MCF 10A (cell line): ENCODE measurements at places on chromosomes 4 and X.

GRCh38 chr4:170097681-170098080 is 7.9 kb upstream of the AADAT start:
- DNase-seq = no peak
- no peak overlapping the region for H3K4me3 ChIP-seq
- no peaks in the 10 kb centered on the region for H3K27me3 ChIP-seq
- no peaks in the 10 kb centered on the region for H3K4me1 ChIP-seq
- H3K36me3 ChIP-seq = no peaks in the 10 kb centered on the region

- H3K36me3 ChIP-seq = no peaks in the 10 kb centered on the region
- no peaks in the 10 kb centered on the region for H3K27me3 ChIP-seq
- DNase-seq = no peak
- no peak overlapping the region for H3K27ac ChIP-seq
These were observed 54.4 kb upstream of the CXorf51B start for GRCh38 chrX:146755214-146755613.

DNA sequence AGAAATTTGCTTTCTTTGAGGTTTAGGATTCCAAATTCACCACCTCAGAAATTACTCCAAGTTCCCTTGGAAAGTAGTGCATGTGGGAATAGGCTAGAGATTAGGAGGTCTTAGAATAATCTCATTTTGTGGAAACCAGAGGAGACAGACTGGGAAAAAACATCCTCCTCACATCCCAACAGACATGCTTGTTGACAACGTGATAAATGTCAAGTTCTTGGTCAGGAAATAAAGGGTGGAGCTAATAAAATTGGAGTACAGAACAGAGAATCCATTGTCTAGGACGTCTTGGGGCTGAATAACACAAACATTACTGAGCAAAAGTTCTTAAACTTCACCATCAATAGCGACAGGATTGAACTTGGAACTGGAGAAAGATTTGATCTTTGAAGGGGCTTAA is 233.4 kb downstream of the PABPC4L start:
- no peak for DNase-seq
- no peaks in the 10 kb centered on the region for H3K36me3 ChIP-seq
- no peak overlapping the region for H3K27ac ChIP-seq
- no peak overlapping the region for H3K4me3 ChIP-seq
- H3K27me3 ChIP-seq = no peaks in the 10 kb centered on the region
- H3K4me1 ChIP-seq = no peaks in the 10 kb centered on the region

GRCh38 chr4:39323821-39324220 is 42.3 kb downstream of the RFC1 start:
- no peak for DNase-seq
- H3K4me1 ChIP-seq = peaks cover 7% of the 10 kb centered on the region
- H3K4me3 ChIP-seq = no peak overlapping the region

- no peaks in the 10 kb centered on the region for H3K36me3 ChIP-seq
- H3K4me3 ChIP-seq = peak overlapping the region; percentile 73
These were observed 717 bp upstream of the WFS1 start for GRCh38 chr4:6268650-6269615.

DNA sequence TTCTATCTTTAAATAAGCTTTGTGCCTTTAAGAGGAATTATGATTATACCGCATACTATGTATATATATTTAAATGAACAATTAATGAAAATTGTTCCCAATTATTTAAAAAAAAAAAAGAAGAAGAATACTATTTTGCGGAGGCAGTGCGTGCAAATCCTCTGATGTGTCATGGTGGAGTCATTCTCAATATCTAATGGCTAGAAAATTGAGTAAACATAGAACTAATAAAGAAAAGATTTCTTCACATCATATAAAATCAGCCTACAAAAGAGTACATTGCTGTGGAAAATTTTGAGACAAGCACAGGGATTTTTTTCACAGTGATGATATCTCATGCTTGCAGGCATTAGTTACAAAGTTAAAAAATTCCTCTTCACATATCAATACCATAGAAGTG is 2.6 kb upstream of the EREG start:
- no peaks in the 10 kb centered on the region for H3K36me3 ChIP-seq
- H3K4me1 ChIP-seq = peaks cover 7% of the 10 kb centered on the region
- DNase-seq = no peak
- H3K4me3 ChIP-seq = no peak overlapping the region
- peak overlapping the region; percentile 2 for H3K27ac ChIP-seq
- no peaks in the 10 kb centered on the region for H3K27me3 ChIP-seq

DNA sequence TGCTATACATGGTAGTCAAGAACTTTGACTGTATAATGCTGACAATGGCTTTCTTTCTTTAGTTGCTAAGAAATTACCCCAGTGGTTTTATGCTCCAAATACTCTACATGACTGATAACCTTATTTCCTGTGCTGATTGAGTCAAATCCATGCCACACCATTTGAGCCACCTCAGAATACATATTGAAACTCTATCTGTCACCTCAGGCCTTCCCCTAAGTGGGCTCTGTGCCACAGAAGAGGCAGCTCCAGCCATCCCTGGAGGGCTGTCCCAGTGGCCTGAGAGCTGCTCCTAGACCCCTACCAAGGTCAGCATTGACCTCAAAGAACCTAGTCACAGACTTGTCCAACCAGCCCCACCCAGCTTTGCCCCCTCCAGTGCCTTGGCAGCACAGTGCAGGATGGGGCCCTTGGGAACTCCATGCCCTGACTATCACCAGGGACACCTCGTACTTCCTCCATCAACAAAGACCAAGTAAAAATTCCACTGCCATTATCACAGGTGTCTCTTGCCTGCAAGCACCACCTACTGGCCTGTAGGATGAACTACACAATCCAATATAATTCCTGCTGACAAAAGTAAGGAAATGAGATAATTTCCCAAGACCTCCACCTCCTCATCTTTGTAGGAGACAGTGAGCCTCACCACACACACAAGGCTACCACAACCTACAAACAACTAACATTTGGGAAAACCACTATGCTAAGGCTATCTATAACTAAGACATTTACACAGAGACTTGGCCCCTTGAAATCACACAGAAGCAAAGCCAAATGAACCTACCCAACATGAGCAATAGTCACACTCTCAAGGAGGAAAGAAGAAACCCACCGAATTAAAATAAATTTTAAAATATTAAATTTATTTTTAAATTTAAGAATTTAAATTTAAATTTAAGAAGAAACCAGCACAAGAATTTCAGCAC is 239.9 kb downstream of the NKX6-1 start:
- peaks cover 80% of the 10 kb centered on the region for H3K27me3 ChIP-seq
- H3K36me3 ChIP-seq = peaks cover 5% of the 10 kb centered on the region
- no peak overlapping the region for H3K4me3 ChIP-seq
- H3K4me1 ChIP-seq = peaks cover 5% of the 10 kb centered on the region
- no peak overlapping the region for H3K27ac ChIP-seq

GRCh38 chr4:143391261-143391660 is 54.6 kb downstream of the GAB1 start:
- H3K27me3 ChIP-seq = no peaks in the 10 kb centered on the region
- no peak overlapping the region for H3K4me3 ChIP-seq
- H3K4me1 ChIP-seq = peaks cover 27% of the 10 kb centered on the region
- H3K36me3 ChIP-seq = peaks cover 4% of the 10 kb centered on the region
- no peak overlapping the region for H3K27ac ChIP-seq

DNA sequence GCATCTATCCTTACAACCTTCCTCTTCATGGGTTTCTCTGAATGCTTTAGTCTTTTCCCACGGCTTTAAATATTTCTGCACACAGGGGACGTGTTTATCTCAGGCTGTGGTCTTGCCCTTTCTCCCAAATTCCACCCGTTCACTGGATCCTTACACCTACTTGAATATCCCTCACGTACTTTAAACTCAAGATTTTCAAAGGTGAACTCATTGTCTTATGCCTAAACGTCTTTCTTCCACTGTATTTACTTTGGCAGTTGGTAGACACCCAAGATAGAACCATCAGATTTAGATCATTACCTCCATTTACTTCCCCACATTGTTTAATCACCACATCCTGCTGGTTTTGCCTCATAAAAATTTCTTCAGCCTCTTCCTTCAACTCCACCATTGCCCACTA is 269.2 kb downstream of the CBLL2 start:
- peaks cover 62% of the 10 kb centered on the region for H3K27me3 ChIP-seq
- H3K27ac ChIP-seq = no peak overlapping the region
- no peak for DNase-seq
- no peaks in the 10 kb centered on the region for H3K36me3 ChIP-seq

GRCh38 chrX:43225626-43226328 is 430.3 kb upstream of the MAOA start:
- peaks cover 11% of the 10 kb centered on the region for H3K27me3 ChIP-seq
- no peaks in the 10 kb centered on the region for H3K4me1 ChIP-seq
- no peak overlapping the region for H3K4me3 ChIP-seq
- DNase-seq = no peak
- no peaks in the 10 kb centered on the region for H3K36me3 ChIP-seq

GRCh38 chr4:3807822-3808496 is 41.8 kb downstream of the ADRA2C start:
- no peak overlapping the region for H3K27ac ChIP-seq
- H3K27me3 ChIP-seq = peaks cover 39% of the 10 kb centered on the region
- DNase-seq = no peak

- no peak overlapping the region for H3K27ac ChIP-seq
- H3K27me3 ChIP-seq = no peaks in the 10 kb centered on the region
- DNase-seq = no peak
These were observed 100.6 kb downstream of the ABLIM2 start for GRCh38 chr4:8058031-8058479.

DNA sequence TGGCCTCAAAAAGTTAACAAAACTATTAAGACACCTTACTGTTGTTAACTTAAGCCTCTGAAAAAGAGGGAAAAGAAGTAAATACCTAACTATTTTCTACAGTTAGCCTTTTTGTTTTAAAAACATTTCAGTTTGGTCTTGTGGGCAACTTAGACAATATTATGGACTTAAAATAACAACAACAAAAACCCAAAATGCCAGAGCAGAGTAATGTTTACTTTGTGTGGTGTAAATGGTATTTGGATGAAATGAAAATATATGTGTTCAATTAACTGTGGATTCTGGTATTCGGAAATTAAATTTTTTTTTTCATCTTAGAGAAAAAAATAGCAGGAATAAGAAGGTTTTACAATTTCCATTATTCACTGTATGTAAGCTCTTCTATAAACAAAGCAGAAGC is 79.6 kb upstream of the NPNT start:
- no peak overlapping the region for H3K27ac ChIP-seq
- H3K27me3 ChIP-seq = no peaks in the 10 kb centered on the region
- DNase-seq = no peak
- H3K4me3 ChIP-seq = no peak overlapping the region
- H3K36me3 ChIP-seq = no peaks in the 10 kb centered on the region
- no peaks in the 10 kb centered on the region for H3K4me1 ChIP-seq

DNA sequence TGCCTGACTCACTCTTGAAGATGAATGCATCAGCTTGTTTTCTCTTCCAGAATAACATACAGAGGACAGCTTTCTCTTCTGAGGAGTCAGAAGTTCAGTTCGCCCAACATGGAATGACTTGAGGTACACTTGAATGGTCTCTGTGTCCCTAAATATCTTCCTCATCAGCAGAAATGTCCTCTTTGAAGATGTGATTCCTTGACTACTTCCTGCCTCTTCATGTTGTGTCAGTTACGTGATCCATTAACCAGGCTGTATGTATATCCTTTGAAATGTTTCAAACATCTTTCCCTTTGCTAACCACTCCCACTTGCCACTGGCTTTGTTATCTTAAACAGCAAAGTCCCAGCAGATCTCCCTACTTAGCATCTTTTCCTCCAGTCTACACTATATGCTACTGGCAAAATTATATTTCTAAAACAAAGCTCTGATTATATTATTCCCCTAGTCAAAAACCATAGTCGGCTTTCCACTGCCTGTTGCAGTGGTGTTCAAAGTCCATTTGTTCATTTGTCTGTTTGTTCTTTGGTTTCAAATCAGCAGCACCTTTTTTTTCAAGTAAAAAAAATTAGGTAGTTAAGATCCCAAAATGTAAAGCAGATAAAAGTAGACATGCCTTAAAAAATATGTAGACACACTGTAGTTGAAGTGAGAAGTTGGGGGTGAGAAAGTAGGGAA is 82.1 kb upstream of the PAK3 start:
- H3K4me3 ChIP-seq = no peak overlapping the region
- H3K27me3 ChIP-seq = peaks cover 37% of the 10 kb centered on the region
- DNase-seq = no peak
- H3K36me3 ChIP-seq = peaks cover 4% of the 10 kb centered on the region
- no peak overlapping the region for H3K27ac ChIP-seq
- H3K4me1 ChIP-seq = no peaks in the 10 kb centered on the region

- H3K4me1 ChIP-seq = peaks cover 33% of the 10 kb centered on the region
- H3K27me3 ChIP-seq = no peaks in the 10 kb centered on the region
- peak overlapping the region; percentile 97 for H3K27ac ChIP-seq
- peak; percentile 46 for DNase-seq
These were observed 221.5 kb downstream of the PCDH18 start for GRCh38 chr4:137310593-137311490.

GRCh38 chrX:150486011-150486410 is 82.4 kb upstream of the MTM1 start:
- no peak overlapping the region for H3K4me3 ChIP-seq

- H3K4me1 ChIP-seq = no peaks in the 10 kb centered on the region
- H3K27ac ChIP-seq = no peak overlapping the region
- DNase-seq = no peak
- H3K36me3 ChIP-seq = no peaks in the 10 kb centered on the region
- H3K27me3 ChIP-seq = no peaks in the 10 kb centered on the region
These were observed 327.5 kb upstream of the FRG1 start for GRCh38 chr4:189613207-189613606.

GRCh38 chr4:118360106-118360505 is 7.3 kb upstream of the PRSS12 start:
- H3K27me3 ChIP-seq = no peaks in the 10 kb centered on the region
- H3K36me3 ChIP-seq = no peaks in the 10 kb centered on the region
- no peak overlapping the region for H3K27ac ChIP-seq
- H3K4me3 ChIP-seq = no peak overlapping the region

DNA sequence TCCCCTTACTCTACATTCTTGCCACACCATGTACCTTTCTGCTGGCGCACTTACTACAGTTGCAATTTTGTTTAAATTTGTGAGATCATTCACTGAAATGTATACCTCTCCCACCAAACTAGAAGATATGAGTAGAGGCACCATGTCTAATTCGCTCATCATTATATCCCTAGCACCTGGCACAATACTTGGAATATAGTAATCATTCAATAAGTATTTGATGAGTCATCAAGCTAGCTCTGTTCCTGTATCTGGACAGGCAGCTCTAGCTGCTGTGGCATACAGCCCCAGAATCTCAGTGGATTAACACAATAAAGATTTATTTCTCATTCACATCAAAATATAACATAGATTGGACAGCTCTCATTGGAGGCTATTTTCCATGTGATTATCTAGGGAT is 245.9 kb downstream of the IDS start:
- no peak overlapping the region for H3K4me3 ChIP-seq

DNA sequence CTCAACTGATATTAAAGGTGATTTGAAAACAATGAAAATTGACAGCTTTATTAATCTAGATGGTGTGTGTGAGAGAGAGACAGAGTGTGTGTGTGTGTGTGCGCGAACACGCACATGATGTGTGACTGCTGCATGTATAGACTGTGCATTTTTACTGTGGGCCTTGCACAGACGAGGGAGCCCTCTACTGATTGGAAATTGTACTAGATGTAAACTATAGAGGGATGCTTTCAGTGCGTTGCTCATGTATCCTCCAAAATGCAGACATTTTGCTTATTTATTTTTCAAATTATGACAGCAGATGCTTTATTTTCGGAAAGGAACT is 168.4 kb upstream of the GK2 start:
- no peak overlapping the region for H3K4me3 ChIP-seq
- peaks cover 12% of the 10 kb centered on the region for H3K27me3 ChIP-seq
- H3K36me3 ChIP-seq = no peaks in the 10 kb centered on the region
- peaks cover 5% of the 10 kb centered on the region for H3K4me1 ChIP-seq
- H3K27ac ChIP-seq = no peak overlapping the region
- DNase-seq = peak; percentile 51
